Activated CD4-positive, alpha-beta T cell treated with anti-CD3 and anti-CD28 coated beads, Interleukin-2, amount 50 U/mL, for 1 hour (primary cell): ENCODE measurements at places on chromosomes 13 and 19.

DNA sequence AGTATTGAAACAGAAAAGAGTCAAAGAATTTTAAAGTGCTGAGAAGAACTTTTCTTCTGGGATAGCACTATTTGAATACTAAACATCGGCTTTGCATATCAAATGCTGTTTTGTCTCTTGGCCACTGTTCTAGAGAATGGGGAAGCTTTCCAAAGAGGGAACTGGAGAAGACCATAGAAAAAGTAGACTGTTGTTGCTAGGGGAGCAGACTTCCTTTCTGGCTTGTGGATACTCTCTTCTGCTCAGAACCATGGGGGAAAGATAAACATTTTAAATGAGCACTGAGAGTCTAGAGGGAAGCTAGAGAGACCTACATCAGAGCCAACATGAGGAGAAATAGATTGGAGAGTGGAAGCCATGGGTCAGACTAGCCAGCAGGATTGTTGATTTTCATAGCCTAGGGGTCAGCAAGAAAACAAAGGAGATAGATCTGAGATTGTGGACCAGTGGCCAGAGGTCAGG lies 315.7 kb downstream of the KCTD12 start:
- DNase-seq: no peak

GRCh38 chr19:49216071-49216470 lies 58.5 kb downstream of the TRPM4 start:
- no peak for DNase-seq

DNA sequence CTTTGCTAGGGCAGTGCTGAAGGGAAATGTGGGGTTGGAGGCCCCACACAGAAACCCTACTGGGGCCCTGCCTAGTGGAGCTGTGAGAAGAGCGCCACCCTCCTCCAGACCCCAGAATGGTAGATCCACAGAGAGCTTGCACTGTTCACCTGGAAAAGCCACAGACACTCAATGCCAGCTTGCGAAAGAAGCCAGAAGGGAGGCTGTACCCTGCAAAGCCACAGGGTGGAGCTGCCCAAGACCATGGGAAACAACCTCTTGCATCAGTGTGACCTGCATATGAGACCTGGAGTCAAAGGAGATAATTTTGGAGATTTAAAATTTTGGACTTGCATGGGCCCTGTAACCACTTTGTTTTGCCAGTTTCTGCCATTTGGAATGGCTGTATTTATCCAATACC lies 615.4 kb upstream of the MIR17HG start:
- DNase-seq: no peak

DNA sequence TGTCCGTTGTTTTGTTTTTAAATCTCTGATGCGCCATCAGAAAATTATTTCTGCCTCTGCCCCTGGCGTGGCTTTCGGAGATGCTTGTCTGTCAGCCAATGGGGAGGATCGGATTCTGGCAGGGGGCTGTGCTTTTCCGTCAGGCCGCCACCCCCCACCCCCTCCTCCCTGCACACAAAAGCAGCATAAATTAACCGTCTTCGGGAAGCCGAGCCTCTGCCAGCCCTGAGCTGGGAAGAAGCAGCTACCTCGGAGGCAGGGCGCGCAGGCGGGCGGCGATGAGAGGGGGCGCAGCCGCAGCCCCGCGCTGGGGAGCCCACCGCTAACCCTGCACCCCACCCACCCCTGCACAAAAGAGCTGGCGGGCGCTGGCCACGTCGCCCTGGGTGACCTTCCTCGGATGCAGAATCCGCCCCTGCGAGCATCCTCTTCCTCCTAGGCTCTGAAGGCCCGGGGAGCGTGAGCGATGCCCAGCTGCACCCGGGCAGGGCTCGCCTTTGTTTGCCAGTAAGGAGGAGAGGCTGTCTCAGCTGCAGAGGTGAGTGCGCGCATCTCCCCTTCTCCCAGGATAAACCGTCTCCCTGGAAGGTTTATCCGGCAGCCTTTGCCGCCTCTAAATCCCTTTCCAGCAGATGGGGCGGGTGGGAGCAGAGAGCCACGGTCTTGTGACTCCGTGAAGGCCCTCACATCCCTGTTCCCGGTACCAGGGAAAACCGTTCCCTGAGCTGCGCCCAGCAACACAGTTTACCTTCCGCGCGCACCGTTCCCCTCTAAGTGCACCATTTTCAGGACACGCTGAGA lies at the start of gene ATCAY:
Gene ATCAY (plus strand): TSS at position 215 of the 801 bp plus-strand sequence. CDS start 5,083 bp downstream, outside the sequence.
- no peak for DNase-seq

DNA sequence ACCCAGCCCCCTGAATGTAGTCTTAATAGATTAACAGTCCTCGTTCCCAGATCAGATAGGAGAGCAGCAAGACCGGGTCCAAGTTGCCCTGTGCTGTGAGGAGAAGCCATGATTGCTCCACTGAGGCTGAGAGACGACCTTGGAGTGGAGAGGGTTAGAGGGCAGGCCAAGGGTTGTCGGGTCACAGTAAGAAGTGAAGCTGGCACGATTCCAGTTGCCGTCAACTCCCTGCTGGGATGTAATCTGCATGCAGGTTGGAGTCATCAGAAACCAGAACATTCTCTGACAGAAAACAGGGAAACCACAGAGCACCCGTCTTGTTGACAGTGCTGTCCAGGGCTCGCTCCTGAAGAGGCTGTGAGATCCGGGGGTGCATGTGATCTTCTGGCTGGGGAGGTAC lies 19.0 kb upstream of the ATP11A start:
- DNase-seq: no peak

DNA sequence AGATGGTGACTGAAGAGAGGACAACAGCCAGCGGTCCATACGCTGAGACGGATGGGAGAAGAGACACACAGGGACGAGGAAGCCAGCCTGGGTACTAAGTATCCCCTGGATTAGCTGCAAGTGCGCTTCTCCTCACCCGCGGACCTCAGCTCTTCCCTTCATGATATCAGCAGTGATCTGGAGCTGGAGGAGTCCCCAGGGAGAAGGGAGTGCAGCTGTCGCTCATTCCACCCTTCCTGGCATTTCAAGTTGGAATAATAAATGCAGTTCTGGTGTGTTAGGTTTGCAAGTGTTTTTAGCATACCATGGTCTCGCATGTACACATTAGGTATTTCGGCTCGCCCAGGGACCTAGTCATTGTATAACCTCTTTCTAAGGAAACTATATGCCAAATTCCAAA lies 88.5 kb upstream of the C1QTNF9B start:
- DNase-seq: no peak

DNA sequence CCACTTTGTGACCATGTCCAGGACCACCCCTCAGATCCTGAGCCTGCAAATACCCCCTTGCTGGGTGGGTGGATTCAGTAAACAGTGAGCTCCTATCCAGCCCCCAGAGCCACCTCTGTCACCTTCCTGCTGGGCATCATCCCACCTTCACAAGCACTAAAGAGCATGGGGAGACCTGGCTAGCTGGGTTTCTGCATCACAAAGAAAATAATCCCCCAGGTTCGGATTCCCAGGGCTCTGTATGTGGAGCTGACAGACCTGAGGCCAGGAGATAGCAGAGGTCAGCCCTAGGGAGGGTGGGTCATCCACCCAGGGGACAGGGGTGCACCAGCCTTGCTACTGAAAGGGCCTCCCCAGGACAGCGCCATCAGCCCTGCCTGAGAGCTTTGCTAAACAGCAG lies 7.7 kb upstream of the CEACAM7 start:
- DNase-seq: no peak

DNA sequence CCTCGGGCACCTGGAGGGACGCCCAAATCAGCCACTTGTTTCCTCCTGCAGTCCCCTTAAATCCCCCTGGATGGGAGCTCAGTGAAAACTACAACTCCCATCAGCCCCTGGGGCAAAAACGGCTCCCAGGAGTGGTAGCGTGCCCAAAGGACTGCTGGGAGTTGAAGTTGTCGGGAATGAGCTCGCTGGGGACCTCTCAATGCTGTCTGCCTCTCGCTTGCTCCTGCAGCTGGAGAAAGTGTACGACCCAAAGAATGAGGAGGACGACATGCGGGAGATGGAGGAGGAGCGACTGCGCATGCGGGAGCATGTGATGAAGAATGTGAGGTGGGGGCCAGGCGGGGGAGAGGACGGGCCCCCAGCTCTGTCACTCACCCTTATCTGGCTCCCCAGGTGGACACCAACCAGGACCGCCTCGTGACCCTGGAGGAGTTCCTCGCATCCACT lies 14.7 kb upstream of the DHDH start:
- no peak for DNase-seq

DNA sequence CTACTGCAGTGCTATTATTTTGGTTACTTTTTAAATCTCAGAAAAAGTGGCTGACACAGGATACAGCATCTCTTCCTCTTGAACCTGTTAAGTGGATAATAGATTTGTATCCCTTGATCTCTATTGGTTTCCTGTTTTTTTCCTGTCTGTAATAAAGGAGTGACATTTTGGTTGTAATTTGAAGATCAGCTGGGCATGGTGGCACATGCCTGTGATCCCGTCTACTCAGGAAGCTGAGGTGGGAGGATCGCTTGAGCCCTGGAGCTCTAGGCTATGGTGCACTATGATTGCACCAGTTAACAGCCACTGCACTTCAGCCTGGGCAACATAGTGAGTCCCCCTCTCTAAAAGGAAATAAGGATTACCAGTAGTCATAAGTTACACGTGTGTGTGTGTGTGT lies 46.8 kb downstream of the METTL21C start:
- DNase-seq: no peak

DNA sequence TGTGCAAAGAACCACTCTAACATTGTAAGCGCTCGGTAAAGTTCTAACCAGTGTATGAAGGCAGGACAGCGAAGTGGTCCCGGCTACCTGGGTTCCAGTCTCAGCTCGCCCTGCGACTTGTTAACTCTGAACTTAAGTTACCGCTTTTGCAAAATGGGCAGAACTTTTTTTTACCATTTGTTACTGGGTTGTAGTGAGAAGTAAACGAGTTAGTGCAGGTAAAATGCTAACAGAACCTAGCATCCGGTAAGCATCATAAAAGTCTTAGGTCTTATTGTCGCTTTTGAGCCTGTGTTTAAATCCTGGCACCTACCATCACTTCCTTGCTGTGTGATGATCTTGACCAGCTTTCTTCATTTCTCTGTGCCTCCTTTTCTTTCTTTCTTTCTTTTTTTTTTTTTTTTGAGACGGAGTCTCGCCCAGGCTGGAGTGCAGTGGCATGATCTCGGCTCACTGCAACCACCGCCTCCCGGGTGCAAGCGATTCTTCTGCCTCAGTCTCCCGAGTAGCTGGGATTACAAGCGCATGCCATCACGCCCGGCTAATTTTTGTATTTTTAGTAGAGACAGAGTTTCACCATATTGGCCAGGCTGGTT lies 734 bp upstream of the TRMT1 start:
- DNase-seq: no peak

DNA sequence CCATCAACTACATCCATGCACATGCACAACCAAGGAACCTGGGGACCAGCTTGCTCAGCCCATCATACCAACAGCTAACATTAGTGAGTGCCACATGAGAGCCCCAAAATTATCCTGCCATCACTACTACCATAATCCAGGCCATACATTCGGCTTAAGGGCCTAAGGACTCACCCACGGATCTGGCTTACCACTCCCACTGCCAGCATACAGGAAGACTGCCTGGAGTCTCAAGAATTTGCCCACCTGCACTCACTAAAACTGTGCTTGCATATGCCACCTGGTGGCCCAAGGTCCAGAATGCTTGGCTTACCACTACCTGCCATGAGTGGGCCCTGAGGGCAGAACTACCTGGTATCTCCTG lies 1562.9 kb upstream of the PRR20A start:
- no peak for DNase-seq

DNA sequence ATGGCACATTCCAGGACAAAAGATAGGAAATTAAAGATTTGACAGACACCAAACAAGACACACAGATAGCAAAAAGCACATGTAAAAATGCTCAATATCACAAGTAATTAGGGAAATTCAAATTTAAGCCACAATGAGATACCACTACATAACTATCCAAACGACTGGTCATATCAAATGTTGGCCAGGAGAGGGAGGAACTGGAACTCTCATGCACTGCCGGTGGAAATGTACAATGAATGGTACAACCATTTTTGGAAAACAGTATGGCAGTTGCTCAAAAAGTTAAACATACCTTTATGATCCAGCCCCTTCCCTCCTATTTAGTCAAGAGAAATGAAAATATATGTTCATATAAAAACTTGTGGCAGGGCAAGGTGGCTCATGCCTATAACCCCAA lies 36.8 kb upstream of the CYP2S1 start:
- no peak for DNase-seq

GRCh38 chr19:45137179-45137761 lies 23.5 kb downstream of the NKPD1 start:
- DNase-seq: no peak

GRCh38 chr13:79231887-79232286 lies 174.2 kb downstream of the RBM26 start:
- DNase-seq: no peak

DNA sequence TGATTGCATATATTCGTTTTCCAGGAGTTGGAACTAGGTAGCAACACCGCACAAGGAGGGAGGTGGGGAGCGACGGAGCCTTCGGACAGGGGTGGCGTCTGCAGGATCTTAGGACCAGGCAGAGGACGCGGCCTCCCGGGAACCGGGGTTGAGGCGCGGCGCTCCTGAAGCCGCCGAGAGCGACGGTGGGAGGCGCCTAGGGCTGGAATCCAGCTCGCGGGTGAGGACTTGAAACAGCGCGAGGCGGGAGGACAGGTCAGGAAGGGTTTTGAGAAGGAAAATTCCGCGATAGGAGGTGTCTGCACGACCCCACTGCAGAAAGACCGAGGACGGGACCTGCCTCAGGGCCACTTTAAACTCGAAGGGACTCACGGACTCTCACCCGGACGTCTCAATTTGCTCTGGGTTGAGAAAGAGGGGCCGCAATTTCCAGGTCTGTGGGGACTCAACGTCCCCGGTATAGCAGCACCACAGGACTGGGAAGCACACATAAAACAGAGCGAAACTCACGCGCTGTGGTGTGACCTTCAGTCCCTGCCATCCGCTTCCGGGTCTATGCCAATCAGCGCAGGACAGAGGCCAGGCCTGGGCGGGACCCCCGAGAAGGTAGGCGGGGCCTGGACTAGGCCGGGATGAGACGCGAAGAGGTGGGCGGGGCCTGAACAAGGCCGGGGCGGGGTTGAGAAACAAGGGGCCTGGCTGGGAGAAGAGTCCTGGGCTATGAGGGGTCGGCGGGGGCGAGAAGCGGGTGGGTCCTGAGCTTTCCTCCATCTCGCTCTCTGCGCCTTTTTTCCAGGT lies at the start of gene ZNF320:
Gene ZNF320 (minus strand): TSS at position 498 of the 798 bp plus-strand sequence. CDS start 7,380 bp downstream, outside the sequence.
- DNase-seq: peak; percentile 84

GRCh38 chr19:16067205-16067938 lies 8.9 kb upstream of the TPM4 start:
- DNase-seq: no peak

- DNase-seq: no peak
Observed at GRCh38 chr19:5078182-5078581, 109.3 kb downstream of the KDM4B start.
